ENCODE measurements at places on chromosomes 1 and 21. TPM values are rescaled to one million over a fixed set of nuclear protein-coding genes. Genes with fewer than 3 reads are reported as not detected.

DNA sequence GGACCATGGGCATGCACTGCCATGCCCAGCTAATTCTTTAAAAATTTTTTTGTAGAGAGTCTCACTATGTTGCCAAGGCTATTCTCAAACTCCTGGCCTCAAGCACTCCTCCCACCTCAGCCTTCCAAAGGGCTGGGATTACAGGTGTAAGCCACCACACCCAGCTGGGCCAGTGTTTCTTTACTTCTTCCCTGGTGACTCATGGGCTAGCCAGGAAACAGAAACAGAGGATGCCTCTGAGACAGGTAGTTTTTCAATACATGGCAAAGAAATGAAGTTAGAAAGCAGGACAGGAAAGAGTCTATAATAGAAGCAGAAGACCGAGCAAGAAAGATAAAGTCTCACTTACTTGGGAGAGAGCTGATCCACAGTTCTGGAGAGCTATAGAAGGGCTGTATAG lies 7.6 kb upstream of the C1orf74 start:
- no peak for DNase-seq

The KANK4 gene
- polyA plus RNA-seq = 0.17 TPM

DNA sequence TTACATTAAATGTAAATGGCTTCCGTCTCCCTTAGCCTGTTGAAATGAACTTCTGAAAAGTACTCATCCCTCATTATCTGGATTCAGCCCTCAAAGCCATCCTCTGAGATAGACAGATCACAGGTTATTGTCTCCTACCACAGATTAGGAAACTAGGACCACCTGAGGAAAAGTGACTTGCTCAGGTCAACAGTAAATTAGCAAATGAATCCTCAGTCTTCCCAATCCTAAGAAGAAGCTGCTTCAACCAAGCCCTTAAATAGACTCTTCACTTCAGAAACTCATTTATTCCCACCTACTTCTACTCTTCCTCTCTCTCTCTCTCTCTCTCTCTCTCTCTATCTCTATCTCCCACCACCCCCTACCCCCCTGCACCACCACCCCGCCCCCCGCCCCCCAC lies 152.3 kb downstream of the DMRTA2 start:
- no peak for DNase-seq

- no peak for DNase-seq
Measured at GRCh38 chr1:193070942-193071341, 11.5 kb downstream of the RO60 start.

DNA sequence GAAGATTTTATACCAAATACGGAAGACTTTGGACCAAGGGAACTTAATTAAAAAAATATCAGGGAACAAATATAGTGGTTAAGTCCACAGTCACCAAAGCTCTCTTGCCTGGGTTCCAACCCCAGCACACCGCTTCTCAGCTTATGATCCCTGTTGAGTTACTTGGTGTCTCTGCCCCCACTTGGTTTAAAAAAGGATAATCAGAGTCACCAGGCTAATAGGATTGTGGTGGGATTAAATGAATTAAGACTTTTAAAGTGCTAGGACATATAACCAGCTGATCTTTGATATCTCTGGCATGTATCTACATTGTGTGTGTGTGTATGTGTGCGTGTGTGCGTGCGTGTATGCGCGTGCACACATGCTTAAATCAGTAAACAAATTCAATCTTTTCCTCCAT lies 474.7 kb upstream of the DAB1 start:
- DNase-seq = no peak

GRCh38 chr21:44817914-44818639 lies at the start of gene SUMO3:
Gene SUMO3 (minus strand): TSS chr21:44818062. CDS start chr21:44817968, 94 bp downstream.
- DNase-seq = peak; percentile 95

The MLLT11 gene
- polyA plus RNA-seq = 0.52 TPM

The CD1E gene
- polyA plus RNA-seq = 0.09 TPM

DNA sequence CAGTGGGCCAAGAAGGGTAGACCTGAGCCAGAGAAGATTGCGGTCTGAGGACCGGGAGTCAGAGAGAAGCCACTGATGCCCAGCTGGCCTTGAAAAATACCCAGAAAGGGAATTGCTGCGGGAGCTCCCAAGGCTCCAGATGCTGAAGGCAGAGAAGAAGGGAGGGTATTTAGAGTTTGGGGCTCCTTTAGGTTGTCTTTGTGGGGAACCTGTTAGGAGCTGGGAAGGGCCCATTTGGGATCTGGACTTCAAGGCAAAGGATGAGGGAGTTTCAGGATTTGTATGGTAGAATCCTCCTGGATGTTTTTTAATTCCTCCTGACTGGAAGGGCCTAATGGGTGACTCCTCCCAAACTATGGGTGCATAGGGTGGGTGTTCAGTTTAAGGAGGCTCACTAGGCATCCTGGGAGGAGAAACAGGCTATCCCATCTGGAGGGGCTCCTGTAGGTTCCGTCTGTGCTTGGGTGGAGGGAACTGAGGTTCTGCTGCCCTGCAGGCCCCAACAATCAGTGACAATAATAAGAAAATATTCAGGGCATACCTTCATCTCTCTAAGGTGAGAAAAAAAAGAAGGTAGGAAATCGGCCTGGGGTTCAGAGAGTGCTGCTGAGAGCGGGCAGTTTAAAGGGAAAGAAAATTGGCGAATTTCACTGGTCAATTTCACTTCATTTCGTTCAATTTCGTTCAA lies 5.1 kb downstream of the FOXD2 start:
- DNase-seq = no peak

- no peak for DNase-seq
Measured at GRCh38 chr1:172801771-172802322, 142.9 kb downstream of the FASLG start.

The STIL gene
- polyA plus RNA-seq = 1.1 TPM

- DNase-seq = no peak
Measured at GRCh38 chr1:156073740-156074139, 8.5 kb downstream of the MEX3A start.

DNA sequence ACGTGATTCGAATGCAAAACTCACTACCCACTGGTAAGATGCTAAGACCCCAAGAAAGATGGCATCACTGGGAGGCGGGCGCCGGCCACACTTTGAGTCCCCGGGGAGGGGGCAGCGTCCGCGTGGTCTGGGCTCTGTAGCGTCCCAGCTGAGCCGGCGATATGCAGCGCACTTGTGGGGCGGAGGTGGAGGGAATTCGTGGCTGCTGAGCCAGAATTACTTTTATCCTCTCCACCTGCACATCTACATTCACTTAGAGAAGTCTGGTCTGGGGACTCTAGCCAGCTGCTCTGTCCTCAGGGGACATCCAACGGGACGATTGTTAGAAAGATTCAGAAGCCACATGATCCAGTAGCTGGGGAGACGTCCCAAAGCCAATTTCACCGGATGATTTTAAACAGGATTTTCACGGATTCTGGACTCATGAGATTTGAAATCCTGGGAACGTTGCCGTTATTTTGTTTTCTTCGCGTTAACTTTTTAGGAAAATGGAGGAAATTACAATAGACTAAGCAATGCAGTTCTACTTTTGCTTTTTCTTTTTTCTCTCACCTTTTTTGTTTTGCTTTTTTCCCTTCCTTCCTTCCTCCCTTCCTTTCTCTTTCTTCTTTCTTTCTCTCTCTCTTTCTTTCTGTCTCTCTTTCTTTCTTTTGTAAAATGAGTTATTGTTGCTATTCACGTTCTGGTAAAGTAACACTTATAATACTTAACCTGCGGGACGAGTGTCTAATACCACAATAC lies 1.3 kb downstream of the JAM2 start:
- peak; percentile 78 for DNase-seq

The TADA1 gene
- 8.6 TPM for polyA plus RNA-seq

The OR2L3 gene
- polyA plus RNA-seq = not detected

- no peak for DNase-seq
Measured at GRCh38 chr1:200317236-200317635, 92.6 kb downstream of the ZNF281 start.

DNA sequence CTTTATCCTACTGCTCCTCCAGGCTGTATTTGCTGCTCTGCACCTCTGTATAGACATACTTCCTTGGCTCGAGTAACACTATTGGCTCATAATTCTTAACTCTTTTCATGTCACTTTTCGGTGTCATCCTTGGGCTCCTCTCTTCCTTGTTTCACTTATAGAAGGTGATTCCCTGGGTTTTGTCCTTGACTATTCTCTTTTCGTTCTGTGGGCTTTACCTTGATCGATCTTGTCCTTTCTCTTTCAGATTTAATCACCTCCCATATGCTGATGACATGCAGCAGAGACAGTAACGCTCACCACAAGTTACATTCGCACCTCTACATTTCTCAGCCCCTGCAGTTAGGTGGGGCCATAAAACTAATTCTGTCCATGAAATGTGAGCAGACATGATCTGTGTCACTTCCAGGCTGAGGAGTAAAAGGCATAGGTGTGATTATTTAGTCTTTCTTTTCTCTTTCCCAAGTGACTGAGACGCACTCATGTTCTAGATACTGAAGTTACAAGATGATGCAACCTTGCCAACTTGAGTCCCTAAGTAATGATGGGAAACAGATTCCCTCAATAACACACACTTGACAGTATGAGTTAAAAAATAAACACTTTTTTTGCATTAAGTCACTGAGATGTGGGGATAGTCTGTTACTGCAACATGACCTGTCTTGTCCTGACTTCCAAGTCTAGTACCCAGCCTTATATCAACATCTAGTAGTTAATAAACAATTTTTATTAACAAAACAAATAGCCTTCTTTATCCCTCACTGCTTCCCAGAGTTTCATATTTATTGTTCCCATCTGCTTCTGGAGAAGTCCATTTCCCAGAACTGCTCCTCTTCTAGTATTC lies 49.9 kb upstream of the HAO2 start:
- no peak for DNase-seq

DNA sequence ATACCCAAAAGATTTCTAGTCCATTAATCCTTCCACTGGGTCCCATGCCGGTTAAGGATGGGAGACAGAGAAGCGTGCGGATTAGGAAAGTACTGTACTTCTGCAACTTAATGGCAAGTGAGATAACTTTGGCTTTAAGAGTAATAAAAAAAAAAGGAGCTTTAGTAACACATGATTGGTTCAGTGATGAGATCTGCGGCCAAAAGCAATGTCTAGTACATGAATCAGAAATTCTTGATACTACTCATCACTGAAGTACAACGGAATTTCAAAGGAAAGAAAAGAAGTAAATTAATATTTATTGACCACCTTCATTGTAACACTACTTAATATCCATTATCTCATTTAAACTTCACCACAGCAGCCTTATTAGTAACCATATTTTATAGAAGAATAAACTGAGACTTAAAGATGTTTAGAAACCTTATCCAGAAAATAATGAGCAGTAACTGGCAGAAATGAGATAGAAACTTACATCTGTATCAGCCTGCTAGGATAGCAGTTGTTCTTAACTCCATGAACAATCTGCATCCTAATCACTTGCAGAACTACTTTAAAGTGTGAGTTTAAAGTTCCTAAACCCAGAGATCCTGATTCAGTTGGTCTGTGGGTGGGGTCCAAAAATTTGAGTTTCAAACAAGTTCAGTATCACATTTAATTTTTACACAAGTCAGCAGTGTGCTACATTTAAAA lies 14.1 kb upstream of the NUF2 start:
- no peak for DNase-seq

DNA sequence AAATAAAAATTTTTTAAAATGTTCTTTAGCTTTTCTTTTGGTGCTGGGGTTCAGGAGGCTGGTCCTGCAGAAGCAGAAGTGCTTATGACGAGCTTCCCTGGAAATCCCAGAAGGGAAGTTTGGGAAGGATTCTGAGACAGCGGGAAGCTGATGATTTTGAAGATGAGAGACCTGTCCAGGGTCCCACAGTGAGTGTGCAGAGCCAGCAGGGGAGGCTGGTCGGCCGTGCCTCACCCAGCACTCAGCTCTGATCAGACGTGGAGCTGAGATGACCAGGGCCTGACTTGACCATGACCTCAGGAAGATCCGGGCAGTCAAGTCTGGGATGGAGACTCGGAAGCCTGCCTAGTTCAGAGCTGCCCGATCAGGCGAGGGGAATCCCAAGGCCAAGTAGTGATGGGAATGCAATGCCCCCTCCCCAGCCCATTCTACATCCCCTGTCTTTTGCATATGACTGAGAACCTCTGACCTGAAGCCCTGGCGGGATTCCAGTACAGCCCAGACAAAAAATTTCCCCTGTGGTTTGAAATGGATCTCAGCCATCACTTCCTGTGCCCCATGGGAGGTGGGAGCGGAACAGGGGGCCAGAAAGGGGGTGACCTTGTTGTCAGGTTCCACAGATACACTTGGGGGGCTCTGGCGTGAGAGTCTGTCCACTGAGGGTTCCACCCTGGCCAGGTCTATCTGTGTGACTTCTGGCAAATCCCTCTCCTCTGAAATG lies 96.8 kb upstream of the RUNX3 start:
- DNase-seq = no peak

DNA sequence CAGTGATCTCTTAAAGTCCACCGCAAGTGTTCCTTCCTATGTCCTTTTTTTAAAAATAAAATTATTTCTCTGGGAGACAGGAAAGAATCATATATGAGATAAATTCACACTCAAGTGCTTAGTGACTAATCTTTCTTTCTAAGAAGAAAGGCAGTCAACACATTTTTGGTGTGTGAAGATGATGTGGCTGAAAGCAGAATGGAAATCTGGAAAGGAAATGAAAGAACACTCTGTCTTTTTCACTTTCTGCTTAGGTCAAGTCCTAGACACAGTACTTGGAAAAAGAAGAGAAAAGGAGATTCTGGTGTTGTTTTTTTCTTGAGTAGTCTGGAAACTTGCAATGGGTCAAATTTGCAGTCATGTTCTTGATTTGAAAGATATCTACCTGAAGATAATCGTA lies 45.5 kb upstream of the PRRX1 start:
- no peak for DNase-seq

DNA sequence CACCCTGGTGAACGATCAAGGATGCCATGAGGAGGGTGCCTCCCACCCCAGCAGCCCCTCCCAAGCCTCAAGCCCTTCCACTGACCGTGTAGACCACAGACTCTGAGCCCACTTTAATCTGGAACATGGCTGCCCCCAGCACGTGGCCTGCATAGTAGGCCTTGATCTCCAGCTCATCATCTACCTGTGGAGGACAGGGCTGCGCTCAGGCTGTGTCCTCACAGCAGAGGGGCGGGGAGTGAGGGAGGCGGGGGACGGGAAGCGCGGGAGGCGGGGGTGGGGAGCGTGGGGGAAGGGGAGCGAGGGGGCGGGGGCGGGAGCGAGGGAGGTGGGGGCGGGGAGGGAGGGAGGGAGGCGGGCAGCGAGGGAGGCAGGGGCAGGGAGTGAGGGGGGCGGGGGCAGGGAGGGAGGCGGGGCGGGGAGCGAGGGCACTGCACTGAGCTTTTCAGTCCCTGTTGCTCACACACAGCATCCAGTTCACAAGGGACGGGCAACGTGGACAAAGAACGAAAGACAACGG lies 7.1 kb downstream of the PUSL1 start:
- no peak for DNase-seq

DNA sequence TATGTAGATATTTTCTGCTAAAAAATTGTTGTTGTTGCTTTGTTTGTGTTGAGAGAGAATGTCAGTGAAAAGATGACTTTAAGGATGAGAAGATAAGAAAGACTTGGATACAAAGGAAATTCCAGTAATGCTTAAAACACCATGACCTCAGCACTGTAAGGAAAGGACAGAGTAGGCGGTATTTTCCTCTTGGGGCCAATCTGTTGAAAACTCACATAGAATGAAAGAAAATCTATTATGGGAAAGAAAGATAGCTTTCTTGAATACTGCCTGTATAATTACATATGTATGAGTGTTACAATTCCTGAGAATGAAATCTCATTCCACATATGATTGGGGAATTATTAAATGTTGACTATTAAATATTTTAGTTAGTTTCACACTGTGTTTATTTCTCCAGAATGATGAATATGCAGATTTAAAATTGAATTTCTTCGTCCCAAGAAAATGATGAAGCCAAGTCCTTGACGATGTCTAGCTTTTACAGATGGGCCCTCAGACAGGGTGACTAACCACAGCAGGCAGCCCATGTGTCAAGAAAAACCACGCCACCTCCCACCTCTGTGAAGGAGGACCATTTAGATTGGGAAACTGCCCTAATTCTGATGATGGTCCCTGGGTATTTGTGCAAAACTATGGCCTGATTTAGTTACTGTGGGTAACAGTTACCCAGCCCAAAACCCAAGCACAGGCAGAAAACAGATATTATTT lies 49.7 kb upstream of the LMO4 start:
- DNase-seq = no peak

All from spleen (tissue), 13 donors.